ENCODE measurements at places on chromosomes 13 and 19. TPM values are rescaled to one million over a fixed set of nuclear protein-coding genes. Genes with fewer than 3 reads are reported as not detected.

KLK3 gene
- polyA plus RNA-seq, result not detected

CYP4F22 gene
- not detected for polyA plus RNA-seq

CCDC124 gene
- 56.8 TPM for polyA plus RNA-seq

CGB1 gene
- polyA plus RNA-seq, result not detected

CYP2A13 gene
- polyA plus RNA-seq, result not detected

ZNF582 gene
- 4.8 TPM for polyA plus RNA-seq

GJA3 gene
- polyA plus RNA-seq, result 0.28 TPM

SLC1A5 gene
- polyA plus RNA-seq, result 13.2 TPM

CBARP gene
- not detected for polyA plus RNA-seq

CATSPERD gene
- polyA plus RNA-seq, result not detected

CYP2A6 gene
- not detected for polyA plus RNA-seq

LIM2 gene
- not detected for polyA plus RNA-seq

ZNF234 gene
- polyA plus RNA-seq, result 2.1 TPM

OR7A5 gene
- not detected for polyA plus RNA-seq

MATK gene
- 9.5 TPM for polyA plus RNA-seq

MCEMP1 gene
- polyA plus RNA-seq, result 1.6 TPM

SNRPA gene
- 104 TPM for polyA plus RNA-seq

MBD3L3 gene
- not detected for polyA plus RNA-seq

SMIM24 gene
- not detected for polyA plus RNA-seq

SMIM44 gene
- not detected for polyA plus RNA-seq

TJP3 gene
- polyA plus RNA-seq, result 2.1 TPM

JSRP1 gene
- polyA plus RNA-seq, result 2.1 TPM

FOXA3 gene
- polyA plus RNA-seq, result not detected

ZNF560 gene
- polyA plus RNA-seq, result not detected

SOHLH2 gene
- polyA plus RNA-seq, result not detected

ANKRD24 gene
- 1.5 TPM for polyA plus RNA-seq

GRK1 gene
- polyA plus RNA-seq, result 0.03 TPM

OVOL3 gene
- polyA plus RNA-seq, result not detected

LILRA2 gene
- polyA plus RNA-seq, result 2.8 TPM

MBD3L2B gene
- polyA plus RNA-seq, result not detected

ZNF613 gene
- 3.0 TPM for polyA plus RNA-seq
